ENCODE measurements at places on chromosomes 2 and 18.

GRCh38 chr2:3755277-3755676 is 51.9 kb downstream of the DCDC2C start:
- no peak for DNase-seq

DNA sequence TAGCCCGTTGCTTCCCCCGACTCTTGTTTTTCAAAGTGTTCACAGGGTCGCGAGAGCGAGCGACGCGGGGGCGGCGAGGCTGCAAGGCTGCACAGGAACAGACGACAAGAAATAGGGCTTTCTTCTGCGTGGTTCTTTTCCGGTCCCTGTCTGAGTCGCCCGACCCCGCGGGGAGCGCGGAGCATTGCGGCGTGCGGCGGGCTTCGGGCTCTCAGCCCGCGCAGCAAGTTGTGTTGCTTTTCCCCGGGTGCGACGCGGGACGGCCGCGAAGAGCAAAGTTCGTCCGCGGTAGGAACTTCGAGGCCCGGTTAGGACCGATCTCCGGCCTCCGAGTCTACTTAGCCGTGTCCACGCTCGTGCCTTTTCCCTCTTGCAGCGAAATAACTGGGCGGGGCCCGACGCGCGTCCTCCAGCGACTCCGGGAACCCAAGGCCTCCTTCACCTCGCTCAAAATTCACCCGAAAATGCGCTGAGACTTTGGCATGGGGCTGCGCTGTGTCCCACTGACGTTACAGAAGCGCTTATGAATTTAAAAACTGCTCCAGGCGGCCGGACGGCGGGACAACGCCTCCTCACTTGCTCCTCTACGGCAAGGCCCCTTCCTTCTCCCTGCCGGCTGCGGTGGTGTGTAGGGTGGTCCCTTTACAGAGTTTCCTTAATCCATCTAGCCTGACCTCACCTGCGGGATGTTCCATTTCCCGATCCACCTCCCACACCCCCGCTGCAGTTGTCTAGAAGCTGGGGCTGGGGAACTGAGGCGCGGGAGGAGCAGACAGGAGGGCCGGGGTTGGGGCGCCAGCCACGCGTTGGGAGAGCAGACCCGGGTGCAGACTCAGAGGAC is 1.5 kb upstream of the BCL2L11 start:
- DNase-seq: no peak

DNA sequence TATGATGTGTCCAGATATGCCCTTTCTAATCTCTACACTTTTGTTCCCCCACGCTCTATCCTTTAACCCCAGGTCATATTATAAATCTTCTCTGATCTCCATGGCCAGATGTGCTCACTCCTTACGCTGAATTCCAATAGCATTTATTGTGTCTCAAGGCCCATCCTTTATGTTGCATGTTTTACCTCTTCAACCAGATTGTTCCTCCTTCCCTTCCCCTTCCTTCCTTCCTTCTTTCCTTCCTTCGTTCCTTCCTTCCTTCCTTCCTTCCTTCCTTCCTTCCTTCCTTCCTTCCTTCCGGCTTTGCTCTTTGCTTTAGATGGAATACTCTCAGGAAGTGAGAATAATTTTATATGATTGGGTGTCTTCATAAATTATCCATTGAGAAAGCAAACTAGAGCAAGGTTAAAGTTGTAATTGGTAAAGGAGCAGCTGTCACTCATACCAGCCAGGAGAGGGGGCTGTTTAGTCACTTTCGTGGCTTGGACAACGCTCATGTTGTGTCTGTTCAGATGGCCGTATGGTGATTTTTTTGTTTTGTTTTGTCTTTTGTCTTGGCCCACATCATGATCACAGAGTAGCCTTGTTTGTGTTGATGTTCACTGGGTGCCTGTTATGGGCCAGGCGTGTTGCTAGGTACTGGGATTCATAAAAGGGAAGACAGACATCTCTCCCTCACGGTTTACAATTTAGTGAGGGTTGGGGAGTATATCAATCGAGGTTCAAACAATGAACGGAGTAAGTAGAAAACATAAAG is 68.0 kb downstream of the DAW1 start:
- DNase-seq: no peak

GRCh38 chr2:232794981-232795380 is 18.6 kb upstream of the KCNJ13 start:
- no peak for DNase-seq

GRCh38 chr2:220300806-220301205 is 673.4 kb downstream of the SLC4A3 start:
- no peak for DNase-seq

GRCh38 chr2:9763356-9764152 is 79.7 kb upstream of the TAF1B start:
- DNase-seq: no peak

- DNase-seq: no peak
These were observed 73.0 kb upstream of the YWHAQ start for GRCh38 chr2:9703701-9704221.

DNA sequence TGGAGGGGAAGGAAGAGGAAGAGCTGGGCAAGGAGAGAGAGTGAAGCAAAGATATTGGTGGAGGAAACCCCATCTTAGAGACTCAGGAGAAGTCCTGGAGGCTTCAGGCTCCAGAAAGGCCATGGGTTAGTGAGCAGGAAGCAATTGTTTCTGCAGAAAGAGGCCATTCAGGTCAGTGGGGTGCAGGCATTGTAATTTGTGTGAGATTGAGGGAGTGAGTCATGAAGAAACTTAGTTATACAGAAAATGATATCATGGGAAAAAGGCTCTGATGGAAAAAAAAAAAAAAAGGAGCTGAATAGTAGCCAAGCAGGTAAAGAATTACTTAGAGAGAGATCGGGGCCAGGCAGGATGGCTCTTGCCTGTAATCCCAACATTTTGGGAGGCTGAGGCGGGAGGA is 4.0 kb downstream of the EMILIN2 start:
- no peak for DNase-seq

- DNase-seq: no peak
These were observed 834 bp downstream of the ZNF638 start for GRCh38 chr2:71332435-71332796.

DNA sequence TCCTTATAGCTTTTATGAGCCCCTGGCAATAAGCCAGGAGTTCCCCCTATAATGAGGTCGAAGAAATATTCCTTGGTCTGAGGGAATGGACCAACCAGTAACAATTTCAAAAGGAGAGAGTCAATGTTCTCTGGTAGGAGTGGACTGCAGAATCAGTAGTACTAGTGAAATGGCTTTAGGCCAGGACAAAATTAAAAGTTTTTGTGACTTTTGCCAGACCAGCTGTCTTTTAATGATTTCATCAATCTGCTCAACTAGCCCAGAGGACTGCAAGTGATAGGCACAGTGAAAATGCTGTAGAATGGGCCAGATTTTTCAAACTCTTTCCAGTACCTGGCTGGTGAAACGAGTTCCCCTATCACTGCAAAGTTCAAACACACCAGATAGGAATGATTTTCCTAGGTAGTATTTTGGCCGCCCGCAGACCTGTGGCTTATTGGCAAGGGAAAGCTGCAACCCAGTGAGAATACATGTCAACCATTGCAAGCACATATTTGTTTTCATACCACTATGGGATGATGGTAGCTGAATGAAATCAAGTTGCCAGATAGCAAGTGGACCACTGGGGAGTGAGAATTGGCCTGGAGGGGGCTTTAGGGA is 45.5 kb downstream of the CERS6 start:
- no peak for DNase-seq

- DNase-seq: no peak
These were observed 58.0 kb upstream of the EML6 start for GRCh38 chr2:54665436-54665856.

- no peak for DNase-seq
These were observed 573.5 kb downstream of the DSC3 start for GRCh38 chr18:30469091-30469490.
